Stimulated activated naive B cell treated with anti-CD40 and anti-IgM and Interleukin-4, amounts not matched to agents 10 μg/mL and 1 μg/mL and 100 μg/mL, for 72 hours (primary cell): ENCODE measurements at places on chromosomes 12 and 14.

- DNase-seq: no peak
Measured at GRCh38 chr12:47828976-47829482, 9.3 kb upstream of the HDAC7 start.

DNA sequence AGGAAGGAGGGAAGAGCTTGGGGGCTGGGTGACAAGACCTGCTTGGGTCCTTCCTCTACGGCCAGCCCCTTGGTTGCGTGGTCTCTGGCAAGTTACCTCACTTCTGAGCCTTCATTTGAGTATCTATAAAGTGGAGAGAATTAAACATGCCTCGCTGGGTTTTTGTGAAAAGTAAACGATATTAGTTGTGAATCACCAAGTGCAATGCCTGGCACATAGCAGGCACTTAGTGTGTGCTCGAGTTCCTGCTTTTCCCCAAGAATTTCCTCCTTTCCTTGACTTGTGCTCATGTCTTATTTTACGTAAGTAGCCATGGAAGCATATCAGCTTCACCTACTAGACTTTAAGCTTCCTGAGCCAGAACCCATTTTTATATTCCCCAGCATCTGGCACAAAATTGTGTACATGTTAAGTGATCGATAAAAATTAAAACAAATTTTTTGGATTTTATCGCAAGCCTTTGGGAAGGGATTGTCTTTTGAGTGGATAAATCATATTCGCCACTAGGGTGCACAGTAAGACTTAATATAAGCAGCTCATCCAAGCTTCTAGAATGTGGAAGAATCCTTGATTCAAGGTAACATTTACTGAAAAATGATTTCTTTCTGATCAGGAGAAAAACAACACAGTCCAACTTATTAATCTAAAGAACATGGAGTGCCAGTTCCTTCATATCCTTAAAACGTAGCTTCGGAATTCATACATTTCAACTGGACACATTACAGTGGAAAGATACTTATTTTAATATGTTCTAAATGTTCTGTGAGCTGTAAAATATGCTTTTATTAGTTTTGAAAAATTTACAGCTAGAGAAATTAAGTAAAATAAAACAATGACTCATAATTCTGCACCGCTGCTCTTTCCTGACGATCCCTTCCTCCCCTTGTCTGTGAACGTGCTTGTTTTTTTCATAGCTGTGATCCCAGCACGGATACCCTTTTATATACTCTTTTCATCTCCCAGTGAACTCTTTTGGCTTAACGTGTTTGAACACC is 62.0 kb downstream of the SLC25A47 start:
- no peak for DNase-seq

DNA sequence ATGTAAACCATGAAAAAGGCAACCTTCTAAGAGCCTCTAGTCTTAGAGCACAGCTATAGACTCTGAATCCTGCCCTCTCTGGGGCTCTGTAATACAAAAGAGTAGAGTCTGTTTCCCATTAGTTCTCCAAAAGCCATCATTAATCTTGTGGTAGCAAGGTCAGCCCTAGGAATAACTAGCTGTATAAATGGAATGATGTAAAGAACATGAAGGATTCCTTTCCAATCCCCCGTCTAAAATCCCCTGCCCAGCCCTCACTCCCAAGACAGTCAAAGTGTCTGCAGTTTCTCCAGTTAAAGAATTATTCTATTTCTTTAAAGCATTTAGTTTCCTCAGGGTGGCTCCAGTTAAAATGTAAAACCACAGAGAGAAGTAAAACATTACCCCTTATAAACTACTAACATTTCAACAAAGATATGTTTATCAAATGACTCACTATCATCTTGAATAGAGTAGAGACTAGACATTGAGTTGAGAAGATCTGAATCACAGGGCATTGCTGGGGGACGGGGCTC is 104.2 kb downstream of the ST8SIA1 start:
- no peak for DNase-seq

- DNase-seq: no peak
Measured at GRCh38 chr14:103132381-103133209, 9.3 kb downstream of the TNFAIP2 start.

DNA sequence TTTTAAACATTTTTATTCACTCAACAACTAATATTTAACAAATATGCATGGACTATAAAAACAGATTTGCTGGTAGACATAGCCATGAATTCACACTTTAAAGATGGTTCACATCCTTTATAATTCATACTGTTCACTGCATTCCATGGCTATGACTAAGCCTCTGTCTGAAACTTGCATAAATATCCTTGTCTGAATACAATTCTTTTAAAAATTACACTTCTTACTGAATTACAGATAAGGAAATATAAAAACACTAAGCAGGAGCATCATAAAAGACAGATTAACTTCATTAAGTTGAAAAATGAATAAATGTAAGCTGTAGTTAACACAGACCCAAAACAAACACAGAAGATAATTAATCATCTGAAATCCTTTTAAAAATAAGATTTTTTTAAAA is 53.8 kb downstream of the GXYLT1 start:
- no peak for DNase-seq
